Fibroblast of mammary gland (primary cell): ENCODE measurements at places on chromosomes 16 and 17.

DNA sequence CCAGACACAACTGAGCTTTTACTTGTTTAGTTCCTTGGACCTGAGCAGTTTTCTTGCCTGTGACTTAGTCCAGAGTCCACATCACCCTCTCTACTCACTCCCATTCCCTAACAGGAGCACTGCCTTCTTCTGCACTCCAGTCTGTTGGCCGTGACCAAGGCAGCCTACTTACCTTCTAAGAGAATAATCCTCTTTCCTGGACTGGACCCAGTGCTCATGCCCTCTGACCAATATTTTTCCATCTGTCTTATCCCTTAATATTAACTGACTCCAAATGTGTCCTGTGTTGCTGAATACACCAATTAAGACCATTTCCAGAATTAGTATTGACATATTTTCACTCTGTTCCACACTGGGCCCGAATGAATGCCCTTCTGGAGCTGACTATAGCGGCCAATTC is 681.0 kb upstream of the KIF2B start:
- DNase-seq = no peak

DNA sequence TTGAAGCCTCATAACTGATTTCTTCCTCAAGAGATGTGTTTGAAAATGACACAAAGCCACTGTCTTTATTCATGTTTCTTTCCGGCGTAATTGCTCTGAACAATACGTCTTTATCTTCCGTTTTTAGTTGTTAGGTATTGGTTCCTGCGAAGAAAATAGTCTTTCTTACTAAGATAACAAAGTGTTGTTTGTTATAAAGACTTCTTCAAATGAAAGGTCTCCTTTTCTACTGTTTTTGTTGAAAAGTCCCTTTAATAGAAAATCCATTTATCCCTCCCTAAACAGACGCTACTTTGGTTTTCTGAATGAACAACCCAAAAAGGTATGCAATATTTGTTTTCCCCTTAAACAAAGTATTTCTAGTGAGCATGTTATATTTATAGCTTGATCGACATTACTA is 469.1 kb downstream of the KCNJ18 start:
- DNase-seq = no peak

- DNase-seq = no peak
These were observed 6.0 kb downstream of the NKIRAS2 start for GRCh38 chr17:42025936-42026335.

GRCh38 chr17:34081269-34081668 is 173.8 kb upstream of the CCL2 start:
- peak; percentile 12 for DNase-seq

DNA sequence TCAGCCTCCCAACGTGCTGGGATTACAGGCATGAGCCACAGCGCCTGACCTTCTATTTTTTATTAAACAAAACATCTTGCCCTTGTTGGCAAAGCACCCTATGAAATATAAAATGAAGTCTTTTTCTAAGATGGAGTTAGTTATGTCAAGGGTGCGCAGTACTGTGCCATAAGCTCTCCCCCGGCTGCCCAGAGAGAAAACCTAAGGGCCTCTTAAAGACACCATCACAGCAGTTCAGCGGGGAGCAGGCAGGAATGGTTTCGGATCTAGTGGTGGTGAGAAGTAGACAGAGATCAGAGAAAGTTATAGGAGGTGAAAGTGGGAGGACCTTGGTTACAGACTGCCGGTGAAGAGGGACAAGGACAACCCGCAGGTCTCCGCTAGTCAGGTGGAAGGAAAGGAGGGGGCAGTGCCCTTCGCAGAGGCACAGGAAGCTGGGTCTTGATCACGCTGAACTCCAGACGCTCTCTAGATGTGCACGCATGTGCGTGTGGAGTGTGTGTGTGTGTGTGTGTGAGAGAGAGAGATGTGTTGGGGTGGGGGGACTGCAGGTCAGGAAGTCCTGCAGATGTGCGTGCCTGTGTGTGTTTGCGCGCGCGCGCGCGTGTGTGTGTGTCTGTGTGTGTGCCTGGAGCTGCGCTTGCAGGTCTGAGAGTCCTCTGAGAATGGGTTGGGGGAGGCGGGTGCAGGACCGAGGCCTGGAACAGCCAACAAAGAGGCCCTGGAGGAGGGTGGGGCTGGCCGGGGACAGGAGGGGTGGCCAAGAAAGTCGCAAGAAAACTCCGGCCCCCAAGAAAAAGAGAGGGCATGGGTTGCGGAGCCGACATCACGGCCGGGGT is 748 bp upstream of the CMTM3 start:
- DNase-seq = peak; percentile 51

- DNase-seq = peak; percentile 85
These were observed 18.6 kb downstream of the HSBP1 start for GRCh38 chr16:83826146-83826913.

- no peak for DNase-seq
These were observed 11.1 kb downstream of the PMM2 start for GRCh38 chr16:8808613-8809353.

- DNase-seq = no peak
These were observed 9.8 kb downstream of the PMFBP1 start for GRCh38 chr16:72162105-72162692.

DNA sequence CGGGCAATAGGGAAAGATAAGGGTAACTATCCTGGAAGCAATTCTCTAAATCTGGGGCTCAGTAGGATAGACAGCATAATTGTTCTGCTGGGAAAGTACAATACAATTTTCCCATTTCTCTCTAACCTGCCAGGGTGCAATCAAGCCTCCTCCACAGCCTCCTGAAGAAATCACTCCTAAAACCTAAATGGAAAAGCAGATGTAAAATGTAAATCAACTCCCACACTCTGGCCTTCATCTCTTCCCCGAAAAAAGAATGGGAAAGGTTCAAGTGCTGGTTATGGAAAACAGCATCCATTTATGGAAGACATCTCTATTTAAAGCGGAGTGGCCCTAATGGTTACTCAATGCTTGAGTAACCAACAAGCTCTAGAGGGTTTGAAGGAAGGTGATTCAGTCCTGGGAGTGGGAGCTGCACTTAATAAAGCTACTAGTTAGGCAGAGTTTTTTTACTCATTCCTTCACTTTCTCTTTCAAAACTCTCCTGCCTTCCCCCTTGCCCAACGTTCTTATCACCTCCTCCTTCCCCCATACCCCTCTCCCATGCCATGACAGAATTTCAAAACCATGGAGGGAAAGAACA is 5.1 kb downstream of the MMD start:
- DNase-seq = peak; percentile 82

DNA sequence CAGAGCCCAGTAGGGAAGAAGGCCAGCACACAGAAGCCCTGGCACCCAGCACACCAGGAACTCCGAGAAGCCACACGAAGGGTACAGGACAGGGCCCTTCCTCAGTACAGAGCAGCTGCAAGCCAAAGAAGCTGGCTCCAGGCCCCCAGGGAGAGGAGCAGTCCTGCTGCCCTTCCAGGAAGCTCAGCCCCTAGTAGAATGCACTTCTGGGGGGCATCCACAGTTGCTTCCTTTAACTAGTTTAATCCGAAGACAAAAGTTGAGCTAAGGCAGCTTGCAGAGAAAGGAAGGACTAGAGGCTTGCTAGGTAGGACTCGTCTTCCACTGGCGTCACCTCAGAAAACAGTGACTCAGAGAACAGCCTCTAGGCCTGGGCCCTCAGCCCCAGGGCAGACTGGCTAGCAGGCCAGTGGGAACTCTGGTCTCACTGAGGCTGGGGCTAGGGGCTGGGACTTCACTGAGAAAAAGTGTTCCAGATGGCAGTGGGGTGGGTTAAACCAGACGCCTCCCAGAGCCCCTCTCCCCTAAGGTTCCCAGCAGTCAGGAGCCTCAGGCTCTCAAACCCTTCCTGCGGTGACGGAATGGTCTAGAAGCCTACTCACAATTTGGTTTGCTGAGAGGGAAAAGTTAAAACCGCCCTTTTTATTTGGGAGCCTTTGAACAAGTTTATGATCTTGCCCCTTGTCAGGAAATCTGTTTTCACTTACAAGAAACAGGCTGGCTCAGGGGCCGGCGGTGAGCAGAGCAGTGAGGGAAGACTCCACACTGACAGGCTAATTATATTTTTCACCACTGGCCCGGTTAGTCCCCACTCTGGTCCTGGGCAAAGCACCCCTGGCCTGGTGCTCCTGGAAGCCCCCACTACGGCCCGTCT is 41.4 kb downstream of the ACTG1 start:
- peak; percentile 49 for DNase-seq

DNA sequence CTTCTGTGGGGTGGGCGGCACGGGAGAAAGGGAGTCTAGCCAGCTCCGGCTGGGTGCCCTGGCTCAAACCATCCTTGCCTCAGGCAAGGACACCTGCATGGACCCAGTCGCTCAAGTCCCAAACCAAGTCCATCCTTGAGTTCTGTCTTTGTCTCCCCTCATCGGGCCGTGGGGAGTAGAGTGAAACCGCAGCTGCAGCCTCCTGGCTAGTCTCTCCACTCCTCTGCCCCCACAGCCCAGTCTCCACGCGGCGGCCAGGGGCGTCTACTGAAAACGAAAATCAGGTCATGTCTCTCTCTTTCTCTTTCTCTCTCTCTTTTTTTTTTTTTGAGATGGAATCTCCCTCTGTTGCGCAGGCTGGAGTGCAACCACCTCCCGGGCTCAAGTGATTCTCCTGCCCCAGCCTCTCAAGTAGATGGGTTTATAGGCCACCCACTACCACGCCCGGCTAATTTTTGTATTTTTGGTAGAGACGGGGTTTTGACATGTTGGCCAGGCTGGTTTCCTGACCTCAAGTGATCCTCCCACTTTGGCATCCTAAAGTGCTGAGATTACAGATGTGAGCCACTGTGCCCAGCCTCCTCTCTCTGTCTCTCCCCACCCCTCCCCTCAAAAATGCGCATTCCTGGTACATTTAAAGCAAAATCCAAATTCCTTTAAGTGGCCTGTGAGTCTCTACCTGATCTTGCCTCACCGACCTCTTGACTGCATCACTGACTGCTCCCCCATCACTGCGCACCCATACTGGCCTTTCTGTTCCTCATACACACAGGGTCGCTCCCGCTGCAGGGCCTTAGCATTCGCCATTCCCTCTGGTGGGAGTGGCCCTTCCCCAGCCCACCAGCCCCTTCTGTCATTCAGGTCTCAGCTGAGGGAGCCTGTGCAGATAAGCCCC is 17.7 kb upstream of the RMI2 start:
- DNase-seq = no peak

- DNase-seq = peak; percentile 28
These were observed 303.1 kb downstream of the CBLN1 start for GRCh38 chr16:48978501-48978900.

- DNase-seq = no peak
These were observed 4.7 kb upstream of the PLCG2 start for GRCh38 chr16:81774348-81774747.

DNA sequence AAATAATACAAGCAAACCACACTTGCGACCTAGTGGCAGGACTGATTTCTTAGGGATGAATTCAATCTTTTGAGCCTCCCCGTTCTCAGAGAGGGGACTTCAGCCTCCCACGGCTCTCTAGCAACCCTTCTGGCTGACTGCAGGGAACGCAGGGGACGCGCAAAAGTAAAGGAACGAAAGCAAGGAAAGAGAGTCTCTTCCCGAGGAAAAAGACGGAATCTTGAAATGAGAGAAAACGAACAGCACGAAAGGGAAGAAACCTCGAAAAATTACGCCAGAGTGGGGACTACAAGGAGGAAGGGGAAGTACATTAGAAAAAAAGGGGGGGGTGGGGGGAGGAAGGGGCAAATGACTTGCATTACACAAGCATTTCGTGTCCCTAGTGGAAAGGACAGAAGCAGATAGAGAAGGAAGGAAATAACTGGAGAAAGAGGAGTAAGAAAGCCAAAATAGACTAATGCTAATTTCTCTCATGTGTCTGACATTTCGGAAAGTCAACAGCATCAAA is 1.2 kb downstream of the GRB2 start:
- DNase-seq = peak; percentile 79

DNA sequence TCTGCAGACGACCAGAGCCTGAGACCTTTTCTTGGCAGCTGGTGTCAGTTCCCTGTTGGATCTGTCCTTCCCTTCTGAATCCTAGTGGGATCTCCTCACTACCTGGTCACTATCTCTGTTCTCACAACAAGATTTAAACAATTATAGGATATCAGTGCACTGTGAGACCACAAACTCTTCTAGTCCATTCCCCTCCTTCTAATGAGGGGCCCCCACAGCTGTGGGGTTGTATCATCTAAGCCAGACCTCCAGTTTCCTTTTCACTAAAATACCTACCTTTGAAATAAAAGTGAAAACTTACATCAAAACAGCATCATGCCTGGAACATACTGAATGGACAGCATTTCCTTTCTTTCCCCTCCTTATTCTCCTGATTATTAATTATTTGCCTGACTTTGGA is 233.2 kb downstream of the PRKCA start:
- DNase-seq = no peak

GRCh38 chr17:29667969-29668368 is 45.3 kb upstream of the CORO6 start:
- DNase-seq = no peak

DNA sequence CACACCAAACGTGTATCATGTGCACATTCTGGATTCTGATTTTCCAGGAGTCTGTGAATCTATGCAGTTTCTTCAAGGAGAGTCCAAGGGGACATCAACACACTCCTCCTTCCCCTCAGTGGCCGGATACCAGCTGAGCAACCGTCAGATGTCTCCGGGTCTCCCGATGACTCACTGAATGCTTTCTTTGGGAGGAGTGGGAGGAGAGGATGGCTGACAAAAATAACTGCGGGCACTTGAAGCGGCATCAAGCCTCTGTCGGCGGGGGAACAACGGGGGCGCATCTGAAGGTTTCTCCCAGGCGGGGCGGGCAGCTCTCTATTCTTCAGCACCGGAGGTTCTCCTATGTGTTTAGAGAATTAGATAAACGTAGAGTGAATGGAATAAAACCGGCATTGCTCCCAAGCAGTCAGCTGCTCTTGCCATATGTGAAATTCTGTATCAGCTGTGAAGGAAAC is 24.6 kb upstream of the LRRC75A start:
- peak; percentile 76 for DNase-seq

DNA sequence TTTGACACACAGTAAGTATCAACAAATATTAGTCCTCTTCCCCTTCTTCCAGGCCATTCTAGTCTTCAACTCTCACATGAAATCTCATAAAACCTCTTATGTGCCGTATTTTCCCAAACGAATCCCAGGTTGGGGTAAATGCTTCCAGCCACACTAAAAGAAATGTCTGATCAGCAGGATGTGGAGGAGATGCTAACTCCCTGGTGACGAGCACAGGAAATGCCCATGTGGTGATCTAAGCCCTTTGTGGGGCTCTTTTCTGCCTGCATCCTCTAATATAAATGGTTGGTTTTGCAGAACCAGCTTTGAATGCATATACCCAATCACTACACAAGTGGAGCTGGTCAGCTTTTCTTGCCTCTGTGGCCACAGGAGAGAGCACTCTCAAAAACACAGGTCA is 498.2 kb upstream of the ERCC4 start:
- peak; percentile 54 for DNase-seq

GRCh38 chr17:44372036-44372435 is 8.4 kb upstream of the FAM171A2 start:
- no peak for DNase-seq

DNA sequence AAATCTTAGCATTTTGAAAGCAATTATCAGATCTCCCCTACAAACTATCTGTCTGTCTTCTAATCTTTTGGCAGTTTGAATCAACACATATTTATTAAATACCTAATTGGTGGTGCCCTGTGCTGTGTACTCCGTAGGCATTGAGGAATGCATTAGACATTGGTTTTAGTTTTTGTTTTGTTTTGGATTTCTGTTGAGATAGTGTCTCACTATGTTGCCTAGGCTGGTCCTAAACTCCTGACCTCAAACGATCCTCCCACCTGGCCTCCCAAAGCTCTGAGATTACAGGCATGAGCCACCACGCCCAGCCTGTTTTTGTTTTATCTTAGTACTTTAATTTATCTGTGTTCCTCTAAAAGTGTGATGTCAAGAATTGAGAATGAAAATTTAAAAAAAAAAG is 124.8 kb upstream of the RBL2 start:
- DNase-seq = no peak

- DNase-seq = no peak
These were observed 51.4 kb downstream of the IRF8 start for GRCh38 chr16:85950136-85950918.
